ENCODE measurements at places on chromosomes 4 and X.

- no peak for DNase-seq
These were observed 67.9 kb upstream of the TBL1X start for GRCh38 chrX:9396930-9397329.

- DNase-seq, result no peak
These were observed 10.5 kb upstream of the DHX15 start for GRCh38 chr4:24594887-24595286.

- DNase-seq, result no peak
These were observed 210.2 kb downstream of the ANTXR2 start for GRCh38 chr4:79862821-79863220.

DNA sequence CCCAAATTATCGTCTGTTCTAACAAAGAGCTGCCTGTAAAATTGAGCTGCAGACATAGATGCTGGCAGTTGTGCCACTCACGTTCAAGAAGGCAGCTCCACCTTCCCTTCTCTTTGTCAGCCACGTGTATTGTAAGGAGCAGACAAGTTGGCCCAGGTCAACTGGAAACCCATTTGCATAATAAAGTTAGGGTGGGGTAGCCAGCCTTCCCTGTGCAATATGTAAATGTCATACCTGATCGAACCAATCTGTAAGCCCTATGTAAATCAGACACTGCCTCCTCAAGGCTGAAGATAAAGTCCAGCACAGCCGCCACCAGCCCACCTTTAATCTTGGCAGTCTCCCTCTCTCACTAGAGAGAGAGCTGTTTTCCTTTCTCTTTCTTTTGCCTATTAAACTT is 117.2 kb downstream of the TMEM144 start:
- no peak for DNase-seq

DNA sequence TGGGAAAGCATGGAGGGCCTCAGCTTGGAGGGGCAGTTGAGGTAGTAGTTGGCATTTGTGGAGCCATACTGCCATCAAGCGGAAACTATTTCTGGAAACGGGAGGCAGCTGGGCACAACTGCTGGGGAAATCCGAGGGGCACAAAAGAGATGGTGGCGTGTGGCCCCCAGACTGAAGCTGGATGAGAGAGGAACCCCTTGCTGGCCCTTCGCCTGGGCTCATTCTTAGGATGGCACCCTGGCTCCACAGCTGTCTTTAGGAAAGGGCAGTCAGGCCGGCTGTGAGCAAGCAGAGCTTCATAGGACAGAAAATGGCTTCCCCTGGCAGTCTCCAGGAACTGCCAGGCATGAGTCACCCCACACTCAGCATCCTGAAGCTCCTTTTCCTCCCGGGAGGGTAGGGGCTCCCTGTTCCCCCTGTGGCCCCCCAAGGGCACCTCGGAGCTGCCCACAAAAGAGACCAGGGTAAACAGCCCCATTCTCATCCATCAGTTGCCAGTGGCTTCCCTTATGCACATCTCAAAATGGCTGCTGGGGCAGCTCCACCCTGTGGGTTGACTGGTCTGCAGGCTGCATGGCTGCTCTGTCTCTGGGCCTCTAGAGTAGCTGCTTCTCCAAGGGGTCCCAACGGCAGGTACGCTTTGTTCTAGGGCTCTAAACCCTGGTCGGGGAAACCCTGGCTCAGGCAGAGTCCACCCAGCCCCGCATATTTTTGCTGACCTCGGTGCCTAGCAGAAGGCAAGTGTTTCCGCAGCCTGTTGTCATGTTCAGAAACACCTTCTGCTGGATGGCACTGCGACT is 64.7 kb downstream of the NBDY start:
- no peak for DNase-seq

DNA sequence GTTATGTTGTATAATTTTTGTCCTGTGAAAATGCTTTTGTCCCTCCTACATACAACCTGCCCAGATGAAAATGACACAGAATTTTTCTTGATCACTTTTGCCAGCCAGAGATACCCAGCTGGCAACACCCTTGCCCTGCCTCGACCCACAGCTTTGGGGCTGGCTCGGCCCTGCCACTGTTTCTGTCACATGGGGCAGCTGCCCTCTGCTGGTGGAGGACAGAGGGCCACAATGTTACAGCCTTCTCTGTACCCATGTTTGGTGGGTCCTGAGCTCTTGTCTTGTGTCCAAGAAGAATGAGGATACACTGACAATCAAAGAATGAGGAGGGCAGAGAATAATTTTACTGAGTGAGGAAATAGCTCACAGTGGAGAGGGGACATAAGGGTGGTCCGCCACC is 31.1 kb downstream of the BMP15 start:
- no peak for DNase-seq

GRCh38 chr4:105196523-105197145 is 50.0 kb downstream of the TET2 start:
- no peak for DNase-seq

DNA sequence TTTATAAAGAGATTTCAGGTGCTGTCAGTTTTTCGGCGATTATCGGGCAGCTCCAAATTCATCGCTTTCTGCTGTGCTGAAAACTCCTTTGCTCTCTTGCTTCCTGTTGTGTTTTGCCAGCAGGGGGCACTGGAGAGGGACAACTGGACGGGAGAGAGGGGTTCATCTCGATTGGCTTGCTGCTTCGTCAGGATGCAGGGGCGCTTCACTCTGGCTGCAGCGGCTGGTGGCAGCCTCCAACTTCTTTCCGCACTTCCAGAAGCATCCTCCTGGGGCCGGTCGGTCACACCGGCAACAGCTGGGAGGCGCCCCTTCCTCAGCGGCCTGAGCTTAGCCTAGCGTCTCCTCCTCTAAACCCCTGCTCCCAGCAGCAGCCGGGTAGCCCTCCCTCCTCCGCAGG is 29.5 kb downstream of the MSL3 start:
- DNase-seq, result peak; percentile 52

GRCh38 chr4:91267543-91267942 is 1036.2 kb upstream of the GRID2 start:
- no peak for DNase-seq

GRCh38 chrX:19705196-19705769 is 182.1 kb downstream of the SH3KBP1 start:
- DNase-seq, result no peak

GRCh38 chrX:154458954-154459778 is 1.1 kb downstream of the PLXNA3 start:
- peak; percentile 16 for DNase-seq

DNA sequence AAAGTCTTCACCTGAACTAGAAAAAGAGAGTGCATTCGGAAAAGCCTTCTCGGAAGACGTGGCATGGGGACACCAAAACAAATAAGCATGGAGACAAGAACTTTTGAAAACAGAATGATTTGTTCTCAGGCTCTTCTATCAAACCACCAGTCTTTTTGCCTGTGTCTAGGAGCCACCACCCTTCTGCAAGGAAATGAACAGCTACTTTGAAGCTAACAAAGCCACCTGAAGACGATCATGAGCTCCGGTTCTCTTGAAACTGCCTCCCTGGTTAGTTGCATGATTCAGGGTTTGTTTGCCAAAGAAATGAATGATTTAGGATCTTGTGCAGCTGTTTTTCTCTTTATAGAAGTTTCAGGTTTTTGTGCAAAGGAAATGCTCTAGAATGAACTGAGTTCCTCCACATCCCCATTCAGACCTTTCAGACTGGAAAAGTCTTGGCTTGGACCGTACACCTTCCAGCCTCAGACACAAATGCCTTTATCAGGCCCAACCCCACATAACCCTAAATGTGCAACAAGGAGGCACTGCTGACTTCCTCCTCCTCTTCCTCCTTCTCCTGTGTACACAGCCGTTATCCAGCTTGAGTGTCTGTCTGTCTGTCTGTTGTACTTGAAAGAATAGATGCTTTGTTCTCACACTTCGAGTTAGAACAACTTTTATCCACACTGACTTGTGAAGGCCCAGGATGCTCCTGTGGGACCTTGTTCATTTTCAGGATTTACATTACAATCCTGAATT is 334.8 kb upstream of the KLF3 start:
- no peak for DNase-seq

DNA sequence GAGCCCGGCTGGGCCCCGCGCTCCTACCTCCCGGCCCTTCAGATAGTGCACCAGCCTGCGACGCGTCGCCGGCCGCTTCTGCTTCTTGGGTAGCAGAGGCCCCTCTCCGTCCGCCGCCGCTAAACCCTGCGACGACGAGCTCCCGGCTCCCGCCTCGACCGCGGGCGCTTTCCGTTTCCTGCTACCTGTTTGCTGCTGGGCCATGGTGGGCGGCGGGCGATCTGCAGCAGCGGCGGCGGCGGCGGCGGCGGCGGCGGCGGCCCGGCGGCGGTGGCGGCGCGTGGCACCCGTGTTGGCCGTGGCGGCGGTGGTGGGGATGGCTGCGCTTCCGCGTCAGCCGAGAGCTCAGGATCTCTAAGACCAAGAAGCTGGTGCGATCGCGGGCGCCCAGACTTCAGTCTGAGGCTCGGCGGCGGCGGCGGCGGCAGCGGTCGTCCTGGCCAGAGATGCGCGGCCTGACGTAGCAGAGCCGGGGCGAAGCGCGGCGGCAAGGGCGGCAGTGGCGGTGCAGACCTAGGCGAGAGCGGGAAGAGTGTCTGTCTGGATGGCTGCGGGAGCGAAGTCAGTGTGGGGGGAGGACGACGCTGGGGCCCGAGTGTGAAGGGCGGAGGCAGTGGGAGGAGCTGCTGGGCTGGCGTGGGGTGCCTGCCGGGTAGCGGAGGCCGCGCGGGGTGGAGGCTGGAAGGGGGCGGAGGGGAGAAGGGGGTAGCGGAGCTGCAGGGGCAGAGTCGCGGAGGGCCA is at the start of gene DCAF12L2:
TSS of gene DCAF12L2 (minus strand) at position 569 of the 741 bp plus-strand sequence. CDS start at position 204, 365 bp downstream.
- DNase-seq, result no peak

- no peak for DNase-seq
These were observed 67.0 kb downstream of the DDX53 start for GRCh38 chrX:23066588-23067281.

- DNase-seq, result no peak
These were observed 2142.5 kb upstream of the TENM3 start for GRCh38 chr4:180100433-180101344.

DNA sequence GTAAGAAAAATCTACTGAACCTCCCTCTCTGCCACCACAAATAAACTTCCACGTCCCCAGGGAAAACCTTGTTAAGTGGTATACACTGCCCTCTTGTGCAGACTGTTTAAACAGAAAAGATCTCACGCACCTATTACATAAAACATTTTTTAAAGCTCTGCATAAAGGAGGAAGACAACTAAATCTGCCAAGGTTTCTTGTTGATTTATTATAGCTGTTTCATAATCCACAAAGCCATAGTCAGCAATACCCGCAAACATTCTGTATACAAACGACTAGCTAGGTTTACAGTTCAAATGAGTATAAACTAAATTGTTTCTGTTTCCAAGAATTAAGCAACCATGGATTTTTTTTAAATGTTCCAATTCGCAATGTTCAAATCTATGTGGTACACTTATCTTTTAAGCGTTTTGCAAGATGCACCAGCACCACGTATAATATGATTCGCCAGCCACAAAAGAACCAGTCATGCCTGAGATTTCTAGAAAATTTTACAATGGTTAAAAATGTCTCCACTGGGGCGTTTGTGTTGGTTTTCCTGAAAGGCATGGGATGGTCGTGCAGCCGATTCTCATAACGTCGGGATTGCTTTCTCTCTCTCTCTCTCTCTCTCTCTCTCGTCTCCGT is 164.6 kb downstream of the PRKX start:
- peak; percentile 12 for DNase-seq

GRCh38 chr4:72987741-72988729 is 81.5 kb downstream of the COX18 start:
- no peak for DNase-seq

DNA sequence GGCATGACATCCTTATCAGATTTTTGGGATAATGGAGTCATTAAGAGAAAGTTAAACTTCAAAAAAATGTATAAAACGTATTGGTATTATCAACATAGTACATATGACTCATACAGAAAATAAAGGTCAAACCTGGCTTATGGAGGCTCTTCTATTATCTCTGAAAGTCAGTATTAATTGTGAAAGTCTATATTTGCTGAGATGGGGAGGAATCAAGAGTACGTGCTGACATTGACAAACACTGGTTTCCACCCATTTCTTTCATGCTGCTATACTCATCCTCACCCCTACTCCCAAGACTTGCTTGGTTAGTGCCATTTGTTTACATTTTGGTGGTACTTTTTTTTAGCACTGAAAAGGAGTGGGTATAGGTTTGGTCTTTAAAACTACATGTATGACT is 30.8 kb upstream of the PLA2G12A start:
- no peak for DNase-seq

GRCh38 chr4:87141428-87141827 is 79.0 kb downstream of the KLHL8 start:
- DNase-seq, result no peak

- DNase-seq, result no peak
These were observed 80.7 kb upstream of the PRPS1 start for GRCh38 chrX:107547621-107548020.

DNA sequence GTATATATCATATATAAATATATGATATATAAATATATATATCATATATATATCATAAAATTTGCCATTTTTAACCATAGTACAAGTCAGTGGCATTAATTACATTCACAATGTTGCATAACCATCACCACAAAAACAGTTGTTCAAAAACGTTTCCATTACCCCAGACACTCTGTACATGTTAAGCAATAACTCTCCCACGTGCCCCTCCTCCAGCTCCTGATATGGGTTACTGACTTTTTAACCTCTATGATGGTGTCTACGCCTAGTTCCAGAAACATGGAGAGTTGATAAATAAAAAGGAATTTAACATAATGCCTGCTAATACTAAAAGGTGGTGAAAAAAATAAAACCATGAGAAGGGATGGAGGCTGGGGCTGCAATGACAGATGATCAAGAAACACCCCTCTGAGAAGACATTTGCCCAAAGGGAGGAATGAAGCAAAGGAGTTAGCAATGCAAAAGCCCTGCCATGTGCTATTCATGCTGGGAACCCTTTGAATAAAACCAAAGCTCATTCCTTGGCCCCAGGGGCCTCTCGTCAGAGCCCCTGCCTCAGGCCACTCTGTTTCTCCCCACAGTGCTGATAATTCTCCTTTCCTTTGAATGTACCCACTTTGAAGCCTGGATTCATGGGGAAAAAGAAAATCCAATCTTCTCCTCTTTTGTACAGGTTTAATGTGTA is 144.3 kb downstream of the NWD2 start:
- no peak for DNase-seq

DNA sequence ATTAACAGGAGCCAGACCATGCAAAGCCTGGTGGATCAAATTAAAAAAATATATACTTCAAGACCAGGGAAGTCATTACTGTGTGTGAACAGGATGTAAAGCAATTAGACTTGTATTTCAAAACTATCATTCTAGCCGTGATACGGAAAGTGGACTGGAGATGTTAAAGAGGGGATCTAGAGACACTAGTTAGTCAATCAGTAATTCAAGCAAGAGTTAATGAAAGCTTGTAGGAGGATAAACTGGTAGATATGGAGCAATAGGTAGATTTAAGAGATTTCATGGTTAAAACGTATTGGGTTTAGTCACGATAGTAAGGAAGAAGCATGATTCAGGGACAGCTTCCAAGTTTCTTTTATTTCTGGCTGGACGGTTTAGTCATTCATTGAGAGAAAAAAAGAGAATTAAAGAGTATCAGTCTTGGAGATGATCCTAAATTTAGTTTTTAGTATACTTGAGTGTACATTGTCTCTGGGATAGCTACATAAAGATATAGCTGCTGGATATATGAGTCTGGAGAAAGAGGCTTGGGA is 3.9 kb downstream of the MAD2L1 start:
- DNase-seq, result no peak

- no peak for DNase-seq
These were observed 969.5 kb downstream of the PCDH18 start for GRCh38 chr4:136562834-136563233.

GRCh38 chrX:56554870-56555269 is 8.6 kb upstream of the UBQLN2 start:
- no peak for DNase-seq

- DNase-seq, result no peak
These were observed 494.3 kb downstream of the IDS start for GRCh38 chrX:149010853-149011224.

GRCh38 chr4:3879681-3880614 is 113.8 kb downstream of the ADRA2C start:
- no peak for DNase-seq
